Type B pancreatic cell (in vitro differentiated cells): ENCODE measurements at places on chromosomes 16 and 17. TPM values are rescaled to one million over a fixed set of nuclear protein-coding genes. Genes with fewer than 3 reads are reported as not detected.
A peak's percentile ranks its signal among the peaks of the same experiment; 100 is the strongest.

DNA sequence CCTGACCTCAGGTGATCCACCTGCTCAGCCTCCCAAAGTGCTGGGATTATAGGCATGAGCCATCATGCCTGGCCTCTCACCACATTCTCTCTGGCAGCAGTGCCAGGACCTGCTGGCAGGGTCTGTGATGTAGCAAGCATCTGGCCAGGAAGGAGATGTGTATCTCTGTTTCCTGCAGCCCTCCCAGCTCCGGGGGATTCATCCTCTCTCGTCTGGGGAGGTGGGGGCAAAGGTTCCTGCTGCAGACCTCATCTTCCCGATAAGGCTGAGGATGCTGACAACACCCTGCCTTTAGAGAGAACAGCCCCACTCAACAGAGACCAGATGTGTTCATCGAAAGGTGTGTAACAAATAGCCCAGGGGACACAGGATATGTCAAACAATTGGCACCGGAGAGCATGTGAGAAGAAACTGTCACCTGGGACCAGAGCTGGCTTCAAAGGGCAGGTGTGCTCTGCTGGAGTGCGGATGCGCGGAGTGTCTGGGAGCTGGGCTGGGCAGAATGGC lies 54.8 kb upstream of the SEC14L1 start:
- peak overlapping the region; percentile 46 for H3K4me3 ChIP-seq
- peaks cover 23% of the 10 kb centered on the region for H3K4me1 ChIP-seq
- H3K36me3 ChIP-seq: peaks cover 5% of the 10 kb centered on the region

GRCh38 chr16:66939366-66939765 lies 4.0 kb downstream of the CES2 start:
- DNase-seq: no peak
- no peak overlapping the region for H3K4me3 ChIP-seq
- peaks cover 13% of the 10 kb centered on the region for H3K4me1 ChIP-seq
- peaks cover 8% of the 10 kb centered on the region for H3K36me3 ChIP-seq

DNA sequence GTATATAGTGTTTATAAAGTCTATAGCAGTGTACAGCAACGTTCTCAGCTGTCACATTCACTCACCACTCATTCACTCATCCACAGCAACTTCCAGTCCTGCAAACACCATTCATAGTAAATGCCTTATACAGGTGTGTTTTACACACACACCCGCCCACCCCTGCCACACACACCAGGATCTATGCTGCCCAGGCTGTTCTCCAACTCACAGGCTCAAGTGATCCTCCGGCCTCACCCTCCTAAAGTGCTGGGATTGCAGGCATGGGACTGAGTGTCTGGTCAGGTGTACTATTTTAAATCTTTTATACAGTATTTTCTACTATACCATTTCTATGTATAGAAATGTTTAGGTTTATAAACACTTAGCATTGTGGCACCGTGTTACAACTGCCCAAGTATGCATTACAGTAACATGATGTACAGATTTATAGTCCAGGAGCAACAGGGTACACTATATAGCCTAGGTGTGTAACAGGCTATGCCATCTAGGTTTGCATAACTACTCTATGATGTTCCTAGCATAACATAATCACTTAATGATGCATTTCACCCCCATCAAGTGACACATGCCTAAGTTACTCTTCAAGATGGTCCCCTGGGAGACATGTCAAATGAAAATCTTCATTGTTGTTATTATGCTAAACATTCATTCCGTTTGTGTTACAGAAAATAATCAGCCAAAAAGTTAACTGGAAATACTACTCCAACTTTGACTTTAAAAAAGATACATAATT lies 42.5 kb downstream of the CREBBP start:
- H3K36me3 ChIP-seq: peaks cover 23% of the 10 kb centered on the region
- no peak overlapping the region for H3K27ac ChIP-seq
- no peak for DNase-seq
- H3K4me1 ChIP-seq: peaks cover 13% of the 10 kb centered on the region
- no peaks in the 10 kb centered on the region for H3K27me3 ChIP-seq

MAP1LC3B gene
- 44.4 and 58.5 TPM in 2 replicates for total RNA-seq

DNA sequence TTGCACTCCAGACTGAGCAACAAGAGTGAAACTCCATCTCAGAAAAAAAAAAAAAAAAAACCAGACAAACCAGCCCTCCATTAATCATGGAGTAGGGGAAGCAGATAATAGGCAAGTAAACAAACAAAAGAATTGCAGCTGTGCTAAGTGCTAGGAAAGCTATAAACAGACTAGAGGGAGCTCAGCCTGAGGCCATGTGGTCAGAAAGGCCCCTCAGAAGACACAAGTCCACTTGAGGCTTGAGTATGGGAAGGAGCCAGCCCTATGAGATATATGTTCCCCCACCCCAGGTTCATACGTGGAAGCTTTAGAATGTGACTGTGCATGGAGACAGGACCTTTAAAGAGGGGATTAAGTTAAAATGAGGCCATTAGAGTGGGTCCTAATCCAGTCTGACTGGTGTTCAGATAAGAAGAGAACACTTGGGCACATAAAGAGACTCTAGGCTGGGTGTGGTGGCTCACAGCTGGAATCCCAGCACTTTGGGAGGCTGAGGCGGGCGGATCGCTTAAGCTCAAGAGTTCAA lies 132.6 kb upstream of the NOL11 start:
- peaks cover 9% of the 10 kb centered on the region for H3K4me1 ChIP-seq
- H3K27ac ChIP-seq: peak overlapping the region; percentile 83
- no peak overlapping the region for H3K4me3 ChIP-seq
- H3K36me3 ChIP-seq: peaks cover 14% of the 10 kb centered on the region
- H3K27me3 ChIP-seq: no peaks in the 10 kb centered on the region

- H3K4me1 ChIP-seq: peaks cover 8% of the 10 kb centered on the region
- peak overlapping the region; percentile 54 for H3K27ac ChIP-seq
- peaks cover 15% of the 10 kb centered on the region for H3K27me3 ChIP-seq
- DNase-seq: no peak
- H3K36me3 ChIP-seq: no peaks in the 10 kb centered on the region
Measured at GRCh38 chr17:51372345-51373004, 112.1 kb downstream of the UTP18 start.

DNA sequence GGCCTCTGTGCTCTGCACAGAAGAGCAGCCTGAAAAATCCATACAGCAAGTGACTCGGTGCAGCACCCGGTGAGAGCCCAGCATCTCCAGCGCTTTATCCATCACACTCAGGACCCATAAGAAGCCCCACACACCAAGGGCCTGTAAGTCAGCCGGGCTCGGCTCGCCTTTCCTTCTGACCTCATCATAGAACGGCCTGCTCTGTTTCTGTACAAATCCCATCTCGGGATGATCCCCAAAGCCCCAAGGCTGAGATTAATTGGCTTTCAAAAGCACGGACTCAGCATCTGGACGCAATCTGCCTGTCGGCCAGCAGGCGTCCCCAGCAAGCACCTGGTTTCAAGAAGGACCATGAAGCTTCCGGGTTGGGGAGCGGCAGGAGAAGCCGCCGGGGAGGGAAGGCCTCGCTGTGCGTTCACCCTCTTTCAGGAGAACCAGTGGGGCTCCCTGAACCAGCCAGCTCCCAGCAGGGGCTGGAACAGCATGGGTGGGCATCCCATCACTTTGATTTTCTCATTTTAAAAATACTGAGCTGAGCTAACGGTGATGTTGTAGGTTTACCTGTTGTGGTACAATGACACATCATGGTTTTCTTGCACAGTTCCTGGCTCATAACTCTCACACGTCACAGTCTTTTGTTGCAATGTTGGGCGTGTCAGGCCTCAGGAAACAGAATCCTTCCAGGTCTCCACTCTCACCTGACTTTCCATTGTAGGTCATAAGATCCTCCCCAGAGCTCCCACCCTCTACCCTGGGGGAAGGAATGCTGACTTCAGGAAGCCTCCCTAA lies 6.7 kb downstream of the CCDC57 start:
- DNase-seq: no peak
- H3K27me3 ChIP-seq: no peaks in the 10 kb centered on the region
- peak overlapping the region; percentile 98 for H3K27ac ChIP-seq
- H3K4me3 ChIP-seq: peak overlapping the region; percentile 76

- no peaks in the 10 kb centered on the region for H3K27me3 ChIP-seq
- no peaks in the 10 kb centered on the region for H3K36me3 ChIP-seq
- H3K4me3 ChIP-seq: no peak overlapping the region
- peak overlapping the region; percentile 58 for H3K27ac ChIP-seq
- peaks cover 22% of the 10 kb centered on the region for H3K4me1 ChIP-seq
Measured at GRCh38 chr17:27545562-27546229, 85.3 kb upstream of the LGALS9 start.

DNA sequence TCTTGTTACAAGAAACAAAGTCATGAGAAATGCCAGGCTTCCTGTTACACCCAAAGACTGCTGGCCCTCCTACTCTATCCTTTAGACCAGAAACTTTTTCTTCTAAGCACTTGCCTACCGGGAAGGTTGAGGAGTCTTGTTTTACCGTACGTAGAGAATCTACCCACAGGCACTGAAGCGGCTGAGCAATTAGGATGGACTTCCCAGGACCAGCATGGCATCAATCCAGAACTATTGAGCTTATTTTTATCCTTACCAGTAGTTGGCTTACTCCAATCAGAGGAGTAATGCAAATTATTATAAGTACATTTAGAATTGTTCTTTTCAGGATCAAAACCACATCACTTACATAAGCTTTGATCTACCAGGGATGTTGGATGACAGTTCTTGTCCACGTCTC lies 25.6 kb downstream of the CEP95 start:
- no peak overlapping the region for H3K4me3 ChIP-seq
- no peak for DNase-seq
- no peak overlapping the region for H3K27ac ChIP-seq
- H3K36me3 ChIP-seq: peaks cover 23% of the 10 kb centered on the region
- H3K27me3 ChIP-seq: no peaks in the 10 kb centered on the region

DNA sequence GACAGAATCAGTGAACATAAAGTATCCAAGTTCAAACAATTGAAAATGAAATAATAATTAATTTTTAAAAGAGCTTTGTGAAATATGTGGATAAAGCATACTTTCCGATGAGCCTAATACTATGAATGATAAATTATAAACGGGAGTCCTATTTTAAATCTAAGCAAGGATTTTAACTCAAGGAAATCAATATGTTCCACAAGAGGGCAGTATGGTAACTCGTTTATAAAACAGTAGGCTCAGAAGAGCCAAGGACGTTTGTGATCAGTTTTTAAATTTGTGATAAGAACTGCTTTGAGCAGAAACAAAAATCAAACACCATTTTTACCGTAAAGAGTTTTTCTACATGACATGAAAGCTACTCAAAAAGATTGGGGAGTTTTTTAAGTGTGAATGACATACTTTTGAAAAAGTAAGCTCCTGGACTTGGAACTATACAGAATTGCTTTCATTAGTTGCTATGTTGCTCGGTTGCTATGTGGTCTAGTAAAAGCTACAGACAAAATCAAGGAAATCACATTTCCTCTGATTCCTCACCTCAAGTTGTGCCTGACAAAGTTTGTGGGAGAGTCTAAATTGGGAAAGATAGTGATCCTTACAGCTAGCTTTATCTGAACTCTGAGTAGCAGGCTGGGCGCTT lies 11.8 kb upstream of the TEKT1 start:
- no peaks in the 10 kb centered on the region for H3K4me1 ChIP-seq
- no peaks in the 10 kb centered on the region for H3K36me3 ChIP-seq
- no peak for DNase-seq
- no peak overlapping the region for H3K4me3 ChIP-seq

MT1H gene
- total RNA-seq: 2.2 and 2.4 TPM in 2 replicates

KRT33B gene
- not detected in 2 replicates for total RNA-seq

ACBD4 gene
- 9.8 and 11.5 TPM in 2 replicates for total RNA-seq

- DNase-seq: peak; percentile 84
- H3K27ac ChIP-seq: no peak overlapping the region
- H3K27me3 ChIP-seq: peaks cover 4% of the 10 kb centered on the region
- H3K4me3 ChIP-seq: no peak overlapping the region
Measured at GRCh38 chr17:16991349-16992009, 19.6 kb upstream of the TNFRSF13B start.

DNA sequence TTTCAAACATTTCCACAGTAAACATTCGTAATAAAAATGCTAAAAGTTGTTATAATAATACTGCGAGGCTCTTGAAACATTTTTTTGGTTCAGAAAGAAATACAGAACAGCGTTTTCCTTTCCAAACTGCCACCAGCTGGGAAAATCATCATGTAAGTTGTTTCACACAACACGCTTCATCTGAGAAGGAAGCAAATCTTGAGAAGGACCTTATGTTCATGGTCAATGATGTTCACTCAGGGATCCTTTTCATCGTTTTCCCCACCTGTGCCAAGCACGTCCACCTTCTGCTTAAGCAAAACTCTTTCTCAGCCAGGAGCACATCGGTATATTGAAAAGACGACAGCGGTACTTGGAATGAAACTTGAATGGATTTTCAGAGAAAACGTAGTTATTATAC lies 274.5 kb upstream of the ELAC2 start:
- no peaks in the 10 kb centered on the region for H3K27me3 ChIP-seq
- H3K4me3 ChIP-seq: no peak overlapping the region
- H3K36me3 ChIP-seq: no peaks in the 10 kb centered on the region
- peaks cover 9% of the 10 kb centered on the region for H3K4me1 ChIP-seq

GRCh38 chr17:77365584-77366186 lies 224.9 kb downstream of the SEC14L1 start:
- no peaks in the 10 kb centered on the region for H3K27me3 ChIP-seq
- H3K4me1 ChIP-seq: peaks cover 52% of the 10 kb centered on the region
- H3K27ac ChIP-seq: peak overlapping the region; percentile 40
- DNase-seq: no peak

DNA sequence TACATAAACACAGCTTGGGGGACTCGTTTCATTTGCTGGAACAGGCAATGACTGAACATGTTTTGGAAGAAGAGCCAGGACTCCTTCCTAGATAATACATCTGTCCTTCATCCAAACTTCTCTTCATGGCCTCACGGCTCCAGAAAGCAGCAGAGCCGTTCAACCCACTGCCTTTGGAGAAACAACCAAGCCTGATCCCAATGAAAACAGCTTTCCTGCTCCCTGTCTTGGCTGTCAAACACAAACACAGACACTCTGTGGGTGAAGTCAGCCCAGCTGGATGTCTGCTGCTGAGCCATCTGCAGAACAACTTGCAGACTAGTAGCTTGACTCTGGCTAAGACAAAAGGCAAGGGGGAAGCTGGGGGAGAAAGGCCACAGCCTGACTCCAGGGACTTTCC lies 345.1 kb upstream of the PSMD7 start:
- no peaks in the 10 kb centered on the region for H3K36me3 ChIP-seq
- H3K27ac ChIP-seq: peak overlapping the region; percentile 30
- peaks cover 3% of the 10 kb centered on the region for H3K27me3 ChIP-seq

DNA sequence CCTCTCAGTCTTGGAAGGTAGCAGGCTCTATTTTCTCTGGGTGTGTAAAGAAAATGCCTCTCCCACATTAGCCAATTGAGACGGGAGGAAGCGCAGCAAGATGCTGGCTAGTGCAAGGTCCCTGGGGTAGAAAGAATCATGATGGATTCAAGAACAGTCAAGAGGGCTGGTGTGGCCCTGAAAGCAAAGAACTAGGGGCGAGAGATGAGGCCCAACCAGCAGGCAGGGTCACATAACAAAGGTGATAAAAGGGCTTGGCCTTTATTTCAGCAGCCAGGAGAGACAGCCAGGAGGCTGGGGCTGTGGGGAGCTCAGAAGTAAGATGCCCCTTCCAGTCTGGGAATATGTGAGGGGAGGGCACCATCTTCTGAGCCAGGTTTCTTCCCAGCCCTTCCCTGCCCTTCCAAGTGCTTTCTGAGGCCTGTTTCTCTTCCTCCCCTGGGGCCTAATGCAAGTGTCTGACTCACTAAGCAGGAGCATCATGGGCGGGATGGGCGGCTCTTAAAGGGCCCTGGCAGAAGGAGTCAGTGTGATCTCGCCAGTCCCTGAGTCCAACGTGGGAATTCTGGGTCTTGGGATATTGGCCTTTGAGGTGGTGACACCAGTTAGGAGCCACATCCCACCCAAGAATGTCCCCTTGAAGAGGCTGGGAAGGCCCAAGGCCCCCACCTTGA lies 3.9 kb upstream of the NLRC5 start:
- H3K4me3 ChIP-seq: no peak overlapping the region
- H3K27ac ChIP-seq: no peak overlapping the region
- peaks cover 55% of the 10 kb centered on the region for H3K27me3 ChIP-seq
- no peak for DNase-seq
